ENCODE measurements at places on chromosomes 13 and 19. TPM values are rescaled to one million over a fixed set of nuclear protein-coding genes. Genes with fewer than 3 reads are reported as not detected.
A peak's percentile ranks its signal among the peaks of the same experiment; 100 is the strongest.

GRCh38 chr13:114149774-114150740 lies 17.6 kb upstream of the RASA3 start:
- no peak overlapping the region for H3K4me3 ChIP-seq
- DNase-seq, result no peak
- H3K36me3 ChIP-seq, result no peaks in the 10 kb centered on the region
- no peaks in the 10 kb centered on the region for H3K27me3 ChIP-seq
- H3K4me1 ChIP-seq, result peaks cover 7% of the 10 kb centered on the region

DNA sequence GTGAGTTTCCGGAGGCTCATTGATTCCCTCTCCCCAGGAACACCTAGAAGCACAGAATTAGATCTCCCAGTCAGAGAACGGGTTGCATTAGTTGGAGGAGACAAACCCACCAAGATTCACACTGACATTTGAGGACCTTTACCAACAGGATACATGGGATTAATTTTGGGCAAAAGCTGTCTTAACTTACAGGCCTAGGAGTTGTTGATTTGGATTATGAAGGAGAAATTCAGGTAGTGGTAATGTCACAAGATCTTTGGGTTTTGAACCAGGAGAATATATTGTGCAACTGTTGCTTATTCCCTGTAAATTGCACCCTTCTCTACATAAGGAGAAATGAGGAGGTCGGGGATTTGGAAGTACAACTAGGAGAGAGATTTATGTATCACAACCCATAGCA lies 38.0 kb downstream of the POSTN start:
- no peaks in the 10 kb centered on the region for H3K27me3 ChIP-seq
- H3K27ac ChIP-seq, result no peak overlapping the region
- no peak for DNase-seq
- H3K36me3 ChIP-seq, result no peaks in the 10 kb centered on the region

DNA sequence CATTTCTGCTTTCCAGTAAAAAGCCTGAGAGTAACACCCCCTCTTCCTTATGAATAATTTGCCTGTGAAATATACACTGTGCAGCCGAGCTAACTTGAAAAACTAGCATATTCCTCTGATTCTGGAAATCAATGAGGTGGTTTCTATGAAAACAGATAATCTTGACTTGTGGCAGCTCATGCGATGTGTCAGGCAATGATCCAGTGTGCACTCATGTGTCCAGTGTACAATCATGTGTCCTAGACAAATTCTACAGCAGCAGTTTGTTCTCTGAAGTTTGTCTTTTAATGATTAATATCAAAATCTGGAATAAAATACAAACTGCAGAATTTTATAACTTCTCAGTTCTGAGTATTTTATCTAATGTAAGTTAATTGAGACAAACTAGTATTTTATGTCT lies 2213.9 kb upstream of the PCDH20 start:
- no peaks in the 10 kb centered on the region for H3K27me3 ChIP-seq
- DNase-seq, result no peak
- no peak overlapping the region for H3K4me3 ChIP-seq
- H3K27ac ChIP-seq, result no peak overlapping the region
- H3K4me1 ChIP-seq, result no peaks in the 10 kb centered on the region
- H3K36me3 ChIP-seq, result no peaks in the 10 kb centered on the region

DNA sequence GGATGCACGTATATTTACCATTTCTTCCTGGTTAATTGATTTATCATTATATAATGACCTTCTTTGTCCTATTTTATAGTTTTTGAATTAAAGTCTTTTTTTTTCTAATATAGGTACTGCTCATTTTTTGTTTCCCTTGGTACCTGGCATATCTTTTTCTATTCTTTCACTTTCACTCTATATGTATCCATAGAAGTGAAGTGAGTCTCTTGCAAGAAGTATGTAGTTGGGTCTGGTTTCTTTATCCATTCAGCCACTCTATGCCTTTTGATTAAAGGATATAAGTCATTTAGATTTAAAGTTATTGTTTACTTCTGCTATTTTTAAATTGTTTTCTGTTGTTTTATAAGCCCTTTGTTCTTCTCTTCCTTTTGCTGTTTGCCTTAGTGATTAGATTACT lies 194.3 kb upstream of the SLITRK6 start:
- no peak overlapping the region for H3K4me3 ChIP-seq
- H3K4me1 ChIP-seq, result no peaks in the 10 kb centered on the region
- no peaks in the 10 kb centered on the region for H3K27me3 ChIP-seq
- no peak overlapping the region for H3K27ac ChIP-seq

- peak overlapping the region; percentile 13 for H3K4me3 ChIP-seq
- no peaks in the 10 kb centered on the region for H3K27me3 ChIP-seq
- DNase-seq, result no peak
- no peaks in the 10 kb centered on the region for H3K4me1 ChIP-seq
- no peaks in the 10 kb centered on the region for H3K36me3 ChIP-seq
- peak overlapping the region; percentile 78 for H3K27ac ChIP-seq
Measured at GRCh38 chr13:36920616-36921185, 663 bp upstream of the SMAD9 start.

Gene SLITRK6
- 1.1 TPM for total RNA-seq
